RCC 7860 (cell line): ENCODE measurements at places on chromosomes 12 and 14.

GRCh38 chr14:45003924-45004323 lies 41.9 kb downstream of the TOGARAM1 start:
- DNase-seq: no peak

DNA sequence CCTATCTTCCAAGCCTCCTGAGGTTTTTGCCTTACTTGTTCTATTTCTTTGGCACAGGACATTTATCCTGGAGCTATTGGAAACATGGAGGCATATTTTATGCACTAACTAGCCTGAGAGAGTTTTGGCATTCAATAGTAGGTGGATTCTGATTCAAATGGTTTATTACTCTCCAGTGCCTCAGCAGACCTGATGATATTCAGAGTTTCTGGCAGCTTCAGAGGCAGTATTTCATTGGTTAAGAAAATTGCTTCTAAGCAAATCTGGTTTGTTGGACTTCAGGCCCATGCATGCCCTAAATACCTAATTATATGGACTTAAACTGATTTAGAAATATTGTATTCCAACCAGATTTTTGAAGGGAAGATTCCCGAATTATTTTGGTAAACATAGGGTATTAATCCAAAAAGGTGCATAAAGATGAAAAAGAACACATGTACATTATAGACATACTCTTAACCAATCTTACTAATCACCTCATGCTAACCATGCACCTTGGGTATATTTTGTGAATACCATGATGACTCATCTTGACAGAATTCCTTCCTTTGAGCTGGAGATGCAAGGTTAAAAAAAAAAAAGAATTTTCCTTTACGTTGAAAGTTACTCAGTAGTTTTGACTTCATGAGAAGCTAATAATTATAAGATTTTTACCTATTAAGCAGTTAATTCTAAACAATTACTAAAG lies 44.3 kb upstream of the KTN1 start:
- peak; percentile 8 for DNase-seq

DNA sequence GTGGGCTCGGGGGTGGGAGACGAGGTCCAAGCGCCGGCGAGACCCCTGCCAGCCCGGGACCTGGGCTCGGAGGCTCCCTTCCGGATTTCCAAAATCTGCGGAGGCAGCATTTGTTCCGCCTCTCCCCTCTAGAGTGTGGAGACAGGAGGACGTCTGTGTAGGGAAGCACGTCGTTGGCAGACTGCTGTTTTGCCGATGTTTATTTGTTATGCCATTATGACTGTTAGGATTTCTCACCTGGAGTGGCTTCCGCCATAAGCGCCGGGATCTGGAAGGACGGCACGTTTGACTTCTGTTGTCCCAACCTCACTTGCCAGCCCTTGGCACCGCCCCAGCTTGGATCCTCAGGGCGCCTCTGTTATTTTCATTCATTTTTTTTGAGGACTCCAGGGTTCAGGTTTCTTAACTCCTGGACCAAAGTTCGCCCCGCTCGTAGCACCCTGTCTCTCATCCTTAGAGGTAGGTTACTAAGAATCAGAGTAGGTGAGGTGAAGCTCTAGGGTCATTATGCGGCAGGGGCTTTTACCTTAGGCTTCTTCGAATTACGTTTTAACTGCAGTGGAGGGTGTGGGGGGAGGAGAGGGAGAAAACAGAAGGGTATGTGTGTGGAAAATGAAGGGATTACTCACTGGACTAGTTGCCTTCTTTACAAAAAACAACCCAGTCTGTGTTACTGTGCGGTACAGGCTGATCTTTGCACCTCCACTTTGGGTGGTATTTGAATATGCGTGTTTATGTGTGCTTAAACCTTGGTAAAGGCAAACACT lies 547 bp upstream of the PYGL start:
- no peak for DNase-seq

- no peak for DNase-seq
Measured at GRCh38 chr14:59132796-59133494, 55.5 kb upstream of the DAAM1 start.

DNA sequence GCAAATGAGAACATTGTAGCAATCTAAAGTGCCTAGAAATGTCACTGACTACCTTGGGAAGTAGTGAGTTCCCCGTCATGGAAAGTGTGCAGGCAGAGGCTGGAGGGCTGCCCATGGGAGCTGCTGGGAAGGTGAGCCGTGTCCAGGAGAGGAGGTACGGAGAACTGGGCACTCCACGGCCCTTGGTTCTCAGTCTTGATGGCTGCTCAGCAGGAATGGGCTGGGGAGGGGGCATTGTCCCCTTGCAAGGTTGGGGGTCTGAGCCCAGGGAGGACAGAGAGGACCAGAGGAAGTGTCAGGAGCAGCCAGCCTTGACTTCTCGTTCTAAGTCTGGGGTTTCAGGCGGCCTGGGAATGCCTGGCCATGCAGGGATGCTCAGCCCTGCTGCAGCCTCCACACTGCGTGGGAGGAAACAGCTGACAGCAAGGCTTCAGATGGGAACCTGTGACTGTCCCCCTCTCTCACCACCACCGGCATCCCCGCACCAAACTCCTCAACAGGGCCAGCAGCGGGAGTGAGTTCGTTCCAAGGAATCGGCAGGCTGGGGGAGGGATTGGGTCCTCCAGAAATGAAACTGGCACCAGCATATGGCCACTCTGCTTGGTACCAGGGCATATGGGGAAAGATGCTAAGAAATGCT lies 140.2 kb downstream of the BCL11B start:
- no peak for DNase-seq

- DNase-seq: peak; percentile 75
Measured at GRCh38 chr14:55051423-55052268, at the start of gene MAPK1IP1L. MAPK1IP1L (plus strand) TSS chr14:55051647; CDS start chr14:55061684, 10,037 bp downstream.

DNA sequence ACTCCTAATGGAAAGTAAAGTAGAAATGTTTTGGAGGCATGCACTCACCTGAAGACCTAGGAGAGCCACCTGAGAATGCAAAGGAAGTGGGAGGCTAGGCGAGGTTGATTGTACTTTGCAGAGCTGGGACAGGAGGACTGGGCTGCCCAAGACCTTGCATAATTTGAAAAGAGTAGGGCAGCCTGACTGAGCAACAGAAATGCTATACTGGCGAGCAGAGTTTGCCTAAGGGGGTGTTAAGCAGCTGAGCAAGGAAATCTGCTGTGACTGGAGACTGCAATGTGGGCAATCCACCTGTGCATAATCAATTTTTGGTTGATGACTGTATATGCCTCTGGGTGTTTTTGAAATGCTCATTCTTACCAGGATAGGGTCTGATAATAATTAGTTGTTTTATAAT lies 834.1 kb downstream of the TRHDE start:
- no peak for DNase-seq
